CD14-positive monocyte (primary cell): ENCODE measurements at places on chromosomes 12 and 14.

DNA sequence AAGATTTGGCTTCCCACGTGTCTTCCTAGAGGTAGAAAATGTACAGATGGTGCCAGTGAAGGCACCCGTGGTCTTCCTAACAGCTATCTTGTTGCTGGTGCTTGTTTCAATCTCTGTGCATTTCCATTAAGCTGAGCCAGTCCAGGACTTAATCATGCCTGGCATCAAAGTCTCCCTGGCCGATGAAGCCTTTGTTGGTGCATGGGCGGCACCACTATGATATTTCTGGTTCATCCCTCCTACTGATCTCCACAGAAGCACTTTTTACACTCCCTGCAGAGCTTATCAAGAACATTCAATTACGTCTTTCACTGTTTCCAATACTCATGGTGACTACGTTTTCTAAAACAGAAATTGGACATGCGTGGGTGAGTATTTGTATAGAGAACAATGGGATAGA lies 128.4 kb downstream of the TTC8 start:
- no peak for DNase-seq

DNA sequence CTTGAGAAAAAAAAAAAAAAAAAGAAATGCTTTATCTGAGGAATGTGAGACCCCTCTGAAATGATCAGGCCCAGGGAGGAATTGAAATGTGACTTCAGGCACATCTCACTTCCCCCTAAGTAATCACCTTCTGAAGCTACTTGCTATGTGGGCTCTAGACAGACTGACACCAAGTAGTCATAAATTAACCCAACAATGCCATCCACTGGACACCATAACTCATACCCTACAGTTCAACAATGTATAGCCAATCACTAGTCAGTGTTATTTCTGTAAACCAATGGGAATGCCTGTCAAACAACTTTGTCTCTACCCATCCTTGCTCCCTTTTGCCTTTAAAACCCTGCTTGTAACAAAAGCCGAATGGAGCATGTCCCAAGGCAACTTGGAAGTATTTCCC lies 182.7 kb upstream of the TMPO start:
- DNase-seq = no peak

GRCh38 chr14:44151130-44151820 lies 355.8 kb downstream of the FSCB start:
- no peak for DNase-seq

DNA sequence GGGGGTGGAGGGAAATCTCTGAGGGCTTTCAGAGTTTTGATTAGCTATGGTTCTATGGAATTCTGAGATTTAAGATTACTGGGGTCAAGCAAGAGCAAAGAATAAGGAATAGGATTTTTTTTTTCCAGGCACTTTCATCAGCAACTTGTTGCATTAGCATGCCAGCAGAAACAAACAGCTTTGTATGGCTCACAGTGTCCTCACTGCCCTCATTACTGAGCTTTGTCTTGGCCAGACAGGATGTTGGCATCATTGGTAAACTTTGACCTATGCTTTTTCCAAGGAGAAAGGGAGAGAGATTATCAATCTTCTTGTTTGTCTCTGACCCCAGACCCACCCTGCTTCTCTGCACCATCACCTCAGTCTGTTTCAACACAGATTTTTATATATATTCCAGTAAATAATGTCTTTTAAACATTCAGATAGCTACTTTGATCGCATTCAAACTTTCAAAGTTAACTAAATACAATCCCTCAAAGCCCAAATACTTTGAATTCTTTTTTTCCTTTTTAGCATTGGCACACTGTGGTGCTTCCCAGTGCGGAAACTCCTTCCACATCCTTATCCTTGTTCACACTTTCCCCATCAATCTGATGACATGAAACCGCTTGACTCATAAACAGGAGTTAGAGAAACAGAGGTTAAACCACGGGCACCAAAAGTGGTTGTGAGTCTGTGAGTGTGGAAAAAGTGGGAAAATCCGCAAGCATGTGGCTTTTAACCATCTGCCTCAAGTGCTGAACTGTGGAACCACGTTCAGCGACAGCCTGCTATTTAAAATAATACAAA lies 282.2 kb upstream of the FAR2 start:
- DNase-seq = no peak

GRCh38 chr14:39673270-39673711 lies 241.1 kb upstream of the FBXO33 start:
- no peak for DNase-seq

DNA sequence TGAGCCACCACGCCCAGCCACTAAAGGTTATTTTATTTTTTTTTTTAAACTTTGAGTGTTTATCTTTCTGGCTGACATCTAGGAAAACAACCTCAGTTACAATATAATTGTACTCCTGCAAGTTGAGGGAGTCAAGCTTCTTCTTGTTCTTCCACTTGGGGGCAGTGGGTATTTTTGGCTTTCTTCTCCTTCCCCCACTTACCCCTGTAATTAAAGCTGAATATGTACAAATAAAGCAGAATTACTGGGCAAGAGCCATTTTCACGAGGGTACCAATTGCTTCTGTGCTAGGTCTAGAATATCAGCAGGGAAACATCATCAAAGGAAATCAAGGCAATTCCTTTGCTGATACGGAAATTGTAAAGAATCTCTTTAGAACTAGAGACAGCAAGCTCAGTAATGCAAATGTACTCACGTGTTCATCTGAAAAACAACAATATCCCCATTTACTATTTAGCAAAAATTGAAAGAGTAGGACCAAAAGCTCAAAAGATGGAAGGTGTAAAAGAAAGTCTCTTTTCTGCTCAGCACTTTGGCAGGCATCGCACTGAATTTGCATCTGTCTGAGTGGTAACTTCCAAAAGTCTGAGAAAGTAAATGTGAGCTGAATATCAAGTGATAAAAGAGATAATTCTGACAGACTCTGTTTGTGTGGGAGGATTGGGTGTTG lies 72.8 kb downstream of the TAOK3 start:
- DNase-seq = no peak

DNA sequence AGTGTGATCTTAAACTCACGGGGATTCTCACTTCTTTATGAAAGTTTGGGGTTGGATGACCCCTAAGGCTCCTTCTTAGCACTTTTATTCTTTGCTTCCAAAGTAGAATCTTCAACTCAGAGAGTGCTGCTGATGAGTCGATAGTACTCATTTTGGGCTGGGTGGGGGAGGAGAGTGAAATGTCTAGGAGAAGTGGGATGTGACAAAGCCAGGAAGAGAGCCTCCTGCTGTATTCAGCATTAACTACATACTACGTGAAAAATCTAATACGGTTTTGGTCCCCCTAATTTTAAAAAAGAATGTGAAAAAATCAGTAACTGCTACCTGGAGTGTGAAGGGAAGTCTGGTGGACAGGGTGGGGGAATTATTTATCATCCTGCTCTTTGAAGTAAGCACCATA lies 148.3 kb downstream of the SAMD4A start:
- no peak for DNase-seq

DNA sequence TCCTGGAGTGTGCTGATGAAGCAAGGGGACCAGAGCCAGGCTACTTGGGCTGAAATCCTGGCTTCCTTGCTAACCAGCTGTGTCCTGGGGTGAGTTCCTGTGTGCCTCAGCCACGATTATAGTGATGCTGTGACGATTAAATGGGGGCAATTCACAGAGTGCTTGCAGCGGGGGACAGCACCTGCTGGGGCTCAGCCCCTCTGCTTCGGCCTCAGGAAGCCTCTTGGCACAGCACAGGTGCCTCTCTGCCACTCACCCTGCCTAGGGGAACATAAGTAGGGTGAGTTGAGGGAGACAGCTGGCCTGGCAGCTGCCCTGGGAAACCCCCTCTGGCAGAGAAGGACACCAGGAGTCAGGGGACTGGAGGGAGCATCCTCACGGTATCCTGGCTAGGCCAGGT lies 9.4 kb downstream of the KRT80 start:
- DNase-seq = no peak

DNA sequence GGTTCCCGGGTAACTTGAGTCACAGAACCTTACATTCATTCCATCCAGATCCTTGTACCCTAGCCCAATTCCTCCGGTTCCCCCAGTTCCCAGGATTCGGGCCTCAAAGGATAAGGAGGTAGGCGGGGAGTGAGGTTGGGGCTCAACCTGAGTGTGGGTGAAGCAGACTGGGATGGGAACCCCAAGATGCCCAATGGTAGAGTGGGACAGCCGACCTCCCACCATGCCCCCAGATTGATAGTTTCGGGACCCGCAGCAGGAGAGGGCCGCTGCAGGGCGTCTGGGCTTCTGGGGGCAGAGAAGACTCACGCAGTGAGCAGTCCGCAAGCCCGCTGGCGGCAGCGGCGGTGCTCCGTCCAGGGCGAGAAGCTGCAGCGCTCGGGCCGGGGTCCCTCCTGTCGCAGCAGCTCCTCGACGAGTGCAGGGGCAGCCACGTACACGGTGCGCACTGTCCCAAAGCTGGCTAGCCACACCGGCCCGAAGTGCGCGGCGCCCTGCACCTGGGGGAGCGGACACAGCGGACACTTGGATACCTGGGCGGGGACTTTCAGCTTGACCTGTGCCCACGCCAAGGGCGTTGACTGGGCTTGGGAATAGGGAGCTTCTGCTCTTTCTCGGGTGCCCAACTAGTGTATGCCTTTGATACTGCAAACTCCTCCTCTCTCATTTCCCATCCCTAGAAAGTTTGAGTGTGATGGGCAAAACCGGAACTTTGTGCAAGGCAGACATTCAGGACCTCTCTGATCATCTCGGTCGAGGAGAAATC lies 997 bp downstream of the CYP27B1 start:
- no peak for DNase-seq

DNA sequence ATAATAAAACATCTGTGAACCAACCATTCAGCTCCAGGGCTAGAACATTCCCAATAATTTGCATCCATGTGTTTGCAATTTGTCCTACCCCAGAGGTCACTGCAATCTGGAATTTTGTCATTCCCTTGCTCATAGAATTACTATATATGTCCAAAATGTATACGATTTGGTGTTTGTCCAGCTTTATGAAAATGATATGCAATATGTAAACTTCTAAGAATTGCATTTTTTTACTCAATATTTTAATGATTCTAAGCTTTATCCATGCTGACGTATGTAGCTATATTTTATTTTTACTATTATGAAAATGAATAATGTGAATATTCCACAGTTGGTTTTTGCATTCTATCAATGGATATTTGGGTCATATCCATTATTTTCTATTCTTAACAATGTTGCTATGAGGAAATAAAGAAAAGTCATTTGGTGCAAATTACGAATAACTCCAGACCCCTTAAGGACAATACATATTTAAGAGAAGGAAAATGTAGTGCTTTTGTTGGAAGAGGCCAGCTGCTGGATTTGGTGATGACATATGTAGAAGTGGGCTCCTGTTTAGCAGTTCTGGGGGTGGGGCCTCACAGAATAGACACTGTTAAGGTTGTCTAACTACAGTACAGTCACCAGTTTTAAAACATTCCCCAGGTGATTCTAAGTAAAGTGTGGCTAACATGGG lies 139.4 kb downstream of the SLC38A4 start:
- no peak for DNase-seq

DNA sequence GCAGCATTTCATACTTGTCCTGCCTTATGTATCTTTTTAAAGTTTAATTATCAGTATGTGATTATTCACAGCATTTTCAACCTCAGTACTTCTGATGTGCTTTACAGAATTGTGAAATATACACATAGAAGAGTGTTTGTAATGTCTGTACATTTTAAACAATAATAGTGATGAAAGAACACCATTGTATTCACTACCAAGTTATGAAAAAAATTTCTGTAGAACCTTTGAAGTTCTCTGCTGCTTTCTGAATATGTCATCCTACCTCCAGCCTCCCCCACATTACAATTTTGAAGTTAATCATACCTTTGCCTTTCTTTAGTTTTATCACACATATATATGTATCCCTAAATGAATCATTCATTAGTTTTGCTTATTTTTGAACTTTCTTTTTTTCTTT lies 24.8 kb downstream of the FRMD6 start:
- DNase-seq = no peak
